Upper lobe of left lung (tissue), 6 donors: ENCODE measurements at places on chromosomes 16 and 17. TPM values are rescaled to one million over a fixed set of nuclear protein-coding genes. Genes with fewer than 3 reads are reported as not detected.
A peak's percentile ranks its signal among the peaks of the same experiment; 100 is the strongest.

DNA sequence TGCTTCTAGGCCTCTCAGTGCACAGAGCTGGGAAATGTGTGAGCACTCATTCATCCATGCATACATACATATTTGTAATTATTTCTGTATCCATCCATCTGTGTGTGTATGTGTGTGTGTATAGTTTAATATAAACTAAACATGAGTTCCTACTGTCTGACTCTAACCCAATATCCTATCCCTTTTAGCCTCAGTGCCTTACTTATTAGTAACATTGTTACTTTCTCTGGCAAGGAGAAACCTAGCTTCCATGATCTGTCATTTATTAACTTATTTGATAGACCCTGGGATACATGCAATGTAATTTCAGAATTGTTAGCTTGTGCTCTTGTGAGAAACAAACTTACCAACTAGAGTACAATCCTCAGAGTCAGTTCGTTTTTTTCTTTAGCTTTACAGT lies 59.0 kb upstream of the WSCD1 start:
- H3K36me3 ChIP-seq: no peaks in the 10 kb centered on the region
- no peak overlapping the region for H3K27ac ChIP-seq
- H3K4me3 ChIP-seq: no peak overlapping the region
- no peaks in the 10 kb centered on the region for H3K27me3 ChIP-seq
- H3K4me1 ChIP-seq: no peaks in the 10 kb centered on the region

DNA sequence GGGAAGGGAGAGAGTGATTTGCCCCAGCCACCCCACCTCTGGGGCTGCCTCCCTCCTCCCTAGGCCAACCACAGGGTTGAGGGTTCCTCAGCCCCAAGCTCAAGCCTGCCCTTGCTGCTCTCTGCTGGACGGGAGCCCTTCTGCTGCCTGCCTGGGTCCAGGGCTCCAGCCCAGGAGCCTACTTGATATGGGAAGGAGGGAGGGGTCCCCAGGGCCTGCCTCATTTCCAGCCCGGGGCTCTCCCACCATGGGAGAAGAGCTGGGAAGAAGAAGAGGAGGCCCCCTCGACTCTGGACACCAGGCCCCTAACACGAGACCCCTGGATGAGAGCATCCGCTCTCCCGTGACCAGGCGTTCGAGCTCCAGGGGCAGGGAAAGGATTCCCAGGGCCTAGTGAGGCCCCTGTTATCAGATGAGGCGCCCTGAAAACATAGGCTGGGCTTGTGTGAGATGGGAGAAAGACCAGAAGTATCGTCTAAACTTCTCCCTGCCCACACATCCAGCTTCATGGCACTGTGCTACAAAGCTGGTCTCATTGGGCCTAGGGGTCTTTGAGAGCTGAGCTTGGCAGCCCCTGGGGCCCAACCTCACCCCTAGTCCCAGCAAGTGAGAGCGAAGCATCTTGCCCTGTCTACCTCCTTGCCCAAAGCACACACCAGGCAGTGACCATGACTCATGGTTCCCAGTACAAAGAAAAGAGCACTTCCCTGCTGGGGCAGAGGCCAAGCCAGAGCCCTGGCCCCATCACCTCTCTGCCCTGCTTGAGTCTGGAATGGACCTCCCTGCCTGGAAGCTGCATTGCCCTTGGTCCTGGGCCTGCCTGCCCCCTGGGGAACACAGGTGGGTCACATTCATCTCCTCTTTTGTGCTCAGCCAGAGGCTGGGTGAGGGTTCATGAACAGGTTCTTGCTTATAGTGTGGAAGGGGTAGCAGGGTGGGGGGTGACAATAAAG lies 987 bp downstream of the SLC16A5 start:
- no peaks in the 10 kb centered on the region for H3K27me3 ChIP-seq
- H3K4me1 ChIP-seq: peaks cover 65% of the 10 kb centered on the region
- no peaks in the 10 kb centered on the region for H3K36me3 ChIP-seq
- no peak for DNase-seq
- peak overlapping the region; percentile 62 for H3K4me3 ChIP-seq

- H3K36me3 ChIP-seq: peaks cover 12% of the 10 kb centered on the region
- no peak overlapping the region for H3K27ac ChIP-seq
- H3K27me3 ChIP-seq: no peaks in the 10 kb centered on the region
- DNase-seq: no peak
- H3K4me3 ChIP-seq: no peak overlapping the region
- H3K4me1 ChIP-seq: no peaks in the 10 kb centered on the region
These were observed 34.5 kb downstream of the WIPI1 start for GRCh38 chr17:68422821-68423220.

GRCh38 chr16:1979271-1980029 lies 1.8 kb downstream of the NOXO1 start:
- DNase-seq: peak; percentile 92
- H3K27me3 ChIP-seq: peaks cover 15% of the 10 kb centered on the region
- H3K4me3 ChIP-seq: peak overlapping the region; percentile 44
- peak overlapping the region; percentile 79 for H3K27ac ChIP-seq

ACAP1 gene
- 114 TPM for total RNA-seq
